ENCODE measurements at places on chromosomes 7 and 10. TPM values are rescaled to one million over a fixed set of nuclear protein-coding genes. Genes with fewer than 3 reads are reported as not detected.
A peak's percentile ranks its signal among the peaks of the same experiment; 100 is the strongest.

- DNase-seq = no peak
These were observed 52.2 kb downstream of the UNC5B start for GRCh38 chr10:71264345-71265200.

- DNase-seq = peak; percentile 89
These were observed 1.9 kb upstream of the PLAU start for GRCh38 chr10:73908853-73909539.

Gene HABP2
- not detected for total RNA-seq

DNA sequence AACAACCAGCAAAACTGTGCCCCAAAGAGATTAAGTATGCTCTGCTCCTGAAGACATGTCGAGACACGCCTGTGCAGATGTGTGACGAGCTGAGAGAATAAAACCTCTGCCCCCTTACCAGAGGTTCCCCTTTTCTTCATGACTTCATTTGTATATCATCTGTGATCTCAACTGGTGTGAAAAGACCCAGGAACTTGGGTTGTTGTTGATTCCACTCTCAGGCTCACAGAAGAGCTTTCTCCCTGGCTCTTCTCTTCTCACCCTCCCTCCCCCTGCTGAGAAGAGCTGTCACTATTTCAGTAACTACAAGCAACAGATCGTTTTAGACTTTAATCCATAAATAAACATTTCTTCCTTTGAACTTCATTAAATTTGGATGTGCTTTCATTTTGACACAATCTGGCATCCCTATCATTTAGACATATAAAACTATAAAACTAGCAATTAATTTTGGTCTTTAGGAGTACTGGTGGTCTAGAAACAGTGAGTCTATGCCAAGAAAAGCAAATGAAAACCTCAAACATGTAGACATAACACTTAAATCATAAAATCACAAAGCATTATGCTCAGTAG lies 179.3 kb upstream of the FZD8 start:
- peak; percentile 22 for DNase-seq

- DNase-seq = no peak
These were observed 89.1 kb downstream of the TNS3 start for GRCh38 chr7:47492716-47493325.

DNA sequence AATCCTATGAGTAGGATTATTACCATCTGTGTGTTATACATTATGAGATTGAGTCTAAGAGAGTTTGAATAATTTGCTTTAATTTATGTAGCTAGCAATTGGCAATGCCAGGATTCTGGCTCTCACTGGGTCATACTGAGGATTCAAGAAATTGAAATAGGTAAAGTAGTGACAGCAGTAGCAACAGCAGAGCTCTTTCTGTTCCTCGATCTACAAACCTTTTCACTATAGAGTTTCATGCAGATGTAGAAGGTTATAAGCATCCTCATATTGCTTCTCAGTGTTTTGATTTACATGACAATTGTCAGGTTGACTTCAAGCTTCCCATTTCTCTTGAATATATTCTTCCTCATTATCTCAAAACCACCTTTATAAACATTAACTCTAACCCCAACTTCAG lies 294.1 kb upstream of the CSTF2T start:
- no peak for DNase-seq

DNA sequence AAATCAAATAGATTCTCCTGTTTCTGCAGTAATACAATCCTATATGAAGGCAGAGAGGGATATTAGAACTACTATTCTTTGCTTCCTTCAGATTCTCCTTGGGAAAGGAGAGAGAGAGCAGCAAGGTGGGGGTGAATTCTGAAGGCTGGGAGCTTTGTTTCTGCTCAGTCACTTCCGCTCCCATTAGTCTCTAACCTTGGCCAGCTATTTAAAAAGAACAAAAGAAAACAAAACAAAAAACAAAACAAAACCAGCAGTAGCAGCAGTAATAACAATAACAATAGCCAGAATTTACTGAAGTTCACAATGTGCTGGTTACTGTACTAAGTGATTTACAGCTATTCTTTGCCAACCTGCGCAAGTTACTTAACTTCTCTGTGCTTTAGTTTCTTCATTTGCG lies 9.9 kb downstream of the GPR85 start:
- no peak for DNase-seq
